Esophagus mucosa (tissue), 1 donor: ENCODE measurements at places on chromosomes 1 and 21. TPM values are rescaled to one million over a fixed set of nuclear protein-coding genes. Genes with fewer than 3 reads are reported as not detected.

Gene LIN28A
- total RNA-seq, result not detected

GRCh38 chr1:47621483-47621882, 183.6 kb downstream of the FOXD2 start:
- no peak for ATAC-seq

DNA sequence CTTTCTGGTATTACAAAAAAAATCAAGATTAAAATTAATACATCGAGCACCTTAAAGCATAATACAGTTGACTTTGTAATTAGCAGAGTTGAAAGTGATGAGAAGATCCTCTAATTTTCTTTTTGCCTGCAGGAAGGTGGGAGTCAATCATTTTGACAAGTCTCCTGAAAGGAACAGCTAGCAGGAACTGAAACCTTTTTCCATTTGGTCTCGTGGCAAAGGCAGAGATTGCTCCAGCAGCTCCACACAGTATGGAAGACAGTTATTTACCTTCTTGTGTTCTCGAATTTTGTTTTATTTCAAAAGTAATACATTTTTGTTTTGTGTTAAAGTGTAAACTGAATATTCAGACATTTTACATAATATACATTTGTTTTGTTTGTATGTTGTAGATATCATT, 7.7 kb downstream of the S100PBP start:
- ATAC-seq, result no peak

DNA sequence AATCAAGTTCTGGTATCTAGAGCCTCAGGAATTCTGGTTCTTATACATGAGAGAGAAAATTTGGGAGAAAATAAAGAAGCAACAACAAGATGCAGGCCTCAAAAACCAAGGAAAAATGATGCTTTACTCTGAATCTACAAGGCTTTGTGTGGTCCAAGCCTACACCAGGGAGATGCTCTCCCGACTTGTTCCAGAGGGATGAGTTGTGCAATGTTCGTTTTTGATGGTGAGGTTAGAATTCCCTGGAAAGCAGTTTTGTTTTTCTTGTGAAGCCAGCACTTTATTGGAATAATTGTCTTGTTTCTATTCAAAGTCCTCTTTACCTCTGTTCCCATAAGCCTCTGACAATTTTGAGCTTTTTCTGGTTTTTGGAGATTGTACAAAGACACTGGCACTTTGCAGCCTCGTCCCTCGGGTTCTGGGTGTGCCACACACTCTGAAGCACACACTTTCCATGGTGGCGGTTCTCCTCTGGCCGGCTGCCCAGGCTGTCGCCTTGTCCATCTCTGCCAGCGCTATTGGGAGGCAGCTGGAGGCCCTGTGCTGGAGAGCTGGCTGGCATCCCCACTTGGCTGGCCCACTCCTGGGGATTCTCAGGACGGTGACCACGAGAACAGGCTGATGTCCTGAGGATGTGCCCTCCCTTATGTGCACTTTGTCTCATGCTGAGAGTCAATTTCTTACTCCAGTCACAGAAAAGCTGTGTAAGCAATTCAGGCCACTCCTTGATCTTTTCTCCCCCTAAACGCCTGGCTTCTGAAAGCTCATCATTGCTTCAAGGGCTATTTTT, 70.2 kb downstream of the EDEM3 start:
- ATAC-seq, result no peak

DNA sequence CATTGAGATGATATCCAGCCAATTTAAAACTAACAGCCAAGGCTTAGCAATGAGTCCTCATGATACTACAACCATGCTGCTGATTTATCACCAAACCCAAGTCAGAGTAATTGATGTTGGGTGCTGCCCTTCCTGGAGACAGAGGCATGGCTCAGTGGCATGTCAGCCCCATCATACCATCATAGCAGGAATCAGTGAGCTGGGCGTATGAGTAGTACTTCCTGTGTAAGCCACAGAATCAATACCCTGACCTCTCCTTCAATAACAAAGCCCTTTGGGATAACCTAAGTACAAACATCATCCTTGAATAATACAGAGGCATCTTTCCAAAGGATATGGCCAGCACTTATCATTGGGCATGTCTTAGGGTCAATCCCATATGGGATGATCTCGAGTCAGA, 3.0 kb upstream of the LCE1E start:
- no peak for ATAC-seq
